ENCODE measurements at places on chromosomes 5 and 9.
A peak's percentile ranks its signal among the peaks of the same experiment; 100 is the strongest.

DNA sequence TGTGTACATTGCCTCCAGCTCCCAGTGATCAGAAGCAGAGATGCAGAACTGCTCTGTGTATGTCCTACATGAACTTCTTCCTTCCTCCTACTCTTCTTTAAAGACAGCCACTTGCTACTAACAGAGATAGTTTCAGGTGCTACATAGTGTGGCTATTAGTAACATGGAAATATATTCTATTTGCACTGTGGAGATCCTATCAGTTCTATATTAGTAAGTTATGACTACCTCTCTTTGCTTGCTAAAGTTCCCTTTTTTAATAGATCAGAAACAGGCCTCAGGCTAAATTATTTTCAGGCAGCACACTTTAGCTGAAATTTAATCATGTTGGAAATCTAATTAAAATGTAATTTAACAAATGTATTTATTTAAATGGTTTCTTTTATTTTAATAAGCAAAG lies 64.4 kb upstream of the TNFSF8 start:
- no peak for DNase-seq

DNA sequence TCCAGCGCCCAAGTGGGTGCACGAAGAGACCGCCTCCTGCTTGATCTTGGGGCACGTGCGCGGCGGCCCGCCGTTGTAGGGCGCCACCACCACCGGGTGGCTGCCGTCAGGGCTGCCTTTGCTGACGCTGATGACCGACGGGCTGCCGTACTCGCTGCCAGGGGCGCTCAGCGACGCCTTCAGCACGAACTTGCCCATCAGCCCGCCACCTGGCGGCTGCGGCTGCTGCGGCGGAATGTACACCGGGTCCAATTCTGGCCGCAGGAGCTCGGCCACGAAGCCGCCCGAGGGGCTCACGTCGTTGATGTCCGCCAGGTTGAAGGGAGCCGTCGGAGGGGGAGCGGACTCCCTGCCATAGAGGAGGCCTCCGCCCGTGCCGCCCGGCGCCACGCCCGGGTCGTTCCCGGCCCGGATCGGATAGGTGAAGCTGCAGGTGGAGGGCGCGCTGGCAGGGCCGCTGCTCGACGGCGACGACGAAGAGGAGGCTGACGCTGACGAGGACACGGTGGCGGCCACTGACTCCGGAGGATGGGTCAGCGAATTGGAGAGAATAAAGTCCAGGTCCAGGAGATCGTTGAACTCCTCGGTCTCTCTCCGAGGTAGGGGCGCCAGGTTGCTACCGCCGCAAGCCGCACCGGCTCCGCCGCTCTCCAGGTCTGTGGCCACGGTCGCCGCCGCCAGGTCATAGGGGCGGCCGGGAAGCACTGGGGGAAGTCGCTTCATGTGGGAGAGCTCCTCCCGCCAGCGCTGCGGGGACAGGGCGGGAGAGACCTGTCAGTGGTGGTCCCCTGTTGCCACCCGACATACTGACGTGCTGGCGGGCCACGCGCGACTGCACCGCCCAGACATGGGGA lies 1.8 kb downstream of the KLF4 start:
- peak; percentile 21 for DNase-seq

- no peak for DNase-seq
These were observed 640.0 kb downstream of the RAB3C start for GRCh38 chr5:59222687-59223511.

- DNase-seq = no peak
These were observed 97.4 kb downstream of the PBX3 start for GRCh38 chr9:125844611-125845010.

DNA sequence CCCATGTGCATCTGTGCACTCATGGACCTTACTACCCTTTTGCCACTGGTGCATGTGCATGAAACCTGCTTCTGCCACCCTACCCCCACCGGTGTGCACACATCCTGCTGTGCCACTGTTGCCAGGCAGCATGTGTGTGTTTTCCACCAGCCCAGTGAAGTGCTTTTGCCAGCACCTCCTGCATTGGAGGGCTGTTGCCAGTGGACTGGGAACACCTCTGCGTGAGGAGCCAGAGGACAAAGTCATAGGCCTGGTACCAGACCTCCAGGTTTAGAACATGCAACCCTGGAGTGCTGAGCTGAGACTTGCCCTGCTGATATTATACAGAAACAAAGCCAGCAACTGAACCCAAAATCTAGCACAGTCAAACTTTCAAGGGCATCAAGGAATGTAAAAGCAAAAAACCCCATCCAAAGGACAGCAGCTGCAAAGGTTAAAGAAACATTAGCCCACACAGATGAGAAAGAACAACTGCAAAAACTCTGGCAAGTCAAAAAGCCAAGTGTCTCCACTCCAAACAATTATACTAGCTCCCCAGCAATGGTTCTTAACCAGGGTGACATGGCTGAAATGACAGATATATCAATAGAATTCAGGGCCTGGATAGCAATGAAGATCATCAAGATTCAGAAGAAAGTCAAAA lies 70.6 kb upstream of the PTPN3 start:
- no peak for DNase-seq

DNA sequence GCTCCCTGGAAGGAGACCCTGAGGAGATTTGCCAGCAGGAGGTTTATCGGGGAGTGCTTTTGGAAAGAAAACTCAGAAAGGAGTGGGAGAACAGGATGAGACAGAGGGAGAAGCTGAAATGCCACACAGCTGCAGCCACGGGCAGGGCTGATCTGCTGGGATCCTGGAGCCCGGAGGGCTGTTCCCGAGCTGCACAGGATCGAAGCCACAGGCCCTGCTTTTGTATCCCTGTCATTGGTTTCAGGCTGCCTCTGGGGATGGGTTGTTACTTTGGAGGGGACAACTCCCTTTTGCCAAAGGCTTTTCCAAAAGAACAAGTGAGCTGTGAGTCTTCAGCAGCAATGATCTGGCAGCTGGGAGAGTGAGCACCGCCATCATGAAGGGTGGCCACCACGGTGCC lies 152.5 kb upstream of the PTCH1 start:
- no peak for DNase-seq

GRCh38 chr9:134243778-134244467 lies 79.6 kb upstream of the RNU6ATAC start:
- DNase-seq = peak; percentile 72

DNA sequence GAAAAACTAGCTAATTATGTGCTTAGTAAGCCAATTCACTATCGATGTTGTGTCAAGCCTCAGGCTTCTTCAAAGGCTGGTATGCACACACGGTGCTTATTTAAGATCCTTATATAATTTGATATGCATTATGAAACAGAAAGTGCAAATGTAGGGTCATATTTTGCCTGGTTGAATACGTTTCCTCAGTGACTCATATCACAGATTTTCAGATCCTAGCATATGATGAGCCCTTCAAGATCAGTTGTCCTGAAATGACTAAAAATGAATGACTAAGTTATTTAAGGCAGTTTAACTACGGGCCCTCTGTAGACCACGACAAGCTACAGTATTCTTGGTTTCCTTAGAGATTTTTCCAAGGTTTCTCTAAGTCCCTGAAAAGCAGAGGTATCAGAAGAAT lies 778.3 kb downstream of the PRELID2 start:
- no peak for DNase-seq

DNA sequence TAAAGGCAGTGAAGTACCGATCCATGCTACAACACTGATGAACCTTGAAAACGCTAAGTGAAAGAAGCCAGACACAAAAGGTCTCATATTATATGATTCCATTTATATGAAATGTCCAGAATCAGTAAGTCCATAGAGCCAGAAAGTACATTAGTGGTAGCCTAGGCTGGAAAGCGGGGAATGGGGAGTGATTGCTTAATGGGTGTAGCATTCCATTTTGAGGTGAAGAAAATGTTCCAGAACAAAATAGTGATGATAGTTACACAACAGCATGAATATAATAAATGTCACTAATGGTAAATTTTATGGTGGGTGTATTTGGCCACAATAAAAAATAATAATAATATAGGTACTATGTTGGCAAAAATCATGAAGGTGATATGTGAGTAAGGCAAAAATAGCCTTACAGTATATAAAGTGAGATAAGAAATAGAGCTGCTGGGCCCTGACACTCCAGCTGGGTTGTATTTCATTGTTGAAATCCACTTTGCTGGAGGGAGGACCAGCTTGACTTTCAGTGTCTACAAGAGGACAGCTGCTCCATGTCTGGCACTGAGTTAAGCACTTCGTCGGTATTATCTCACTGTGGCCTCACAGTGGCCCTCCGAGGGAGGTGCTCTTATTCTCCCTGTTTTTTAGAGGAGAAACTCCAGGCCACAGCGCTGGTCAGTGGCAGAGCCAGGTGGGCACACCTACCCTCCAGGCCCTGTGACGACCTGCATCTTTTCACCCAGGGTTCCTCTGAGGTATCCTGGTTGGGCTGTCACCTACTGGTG lies 22.4 kb upstream of the ANGPTL2 start:
- no peak for DNase-seq

- DNase-seq = no peak
These were observed 1.9 kb downstream of the FOXB2 start for GRCh38 chr9:77021291-77021894.
